ENCODE measurements at places on chromosomes 6 and 20. TPM values are rescaled to one million over a fixed set of nuclear protein-coding genes. Genes with fewer than 3 reads are reported as not detected.
A peak's percentile ranks its signal among the peaks of the same experiment; 100 is the strongest.

GRCh38 chr20:50848341-50848808 lies 53.5 kb downstream of the BCAS4 start:
- no peak for DNase-seq

GRCh38 chr6:150620244-150620643 lies 20.6 kb downstream of the PLEKHG1 start:
- DNase-seq, result no peak

GNMT gene
- 0.10 TPM for polyA plus RNA-seq

DNA sequence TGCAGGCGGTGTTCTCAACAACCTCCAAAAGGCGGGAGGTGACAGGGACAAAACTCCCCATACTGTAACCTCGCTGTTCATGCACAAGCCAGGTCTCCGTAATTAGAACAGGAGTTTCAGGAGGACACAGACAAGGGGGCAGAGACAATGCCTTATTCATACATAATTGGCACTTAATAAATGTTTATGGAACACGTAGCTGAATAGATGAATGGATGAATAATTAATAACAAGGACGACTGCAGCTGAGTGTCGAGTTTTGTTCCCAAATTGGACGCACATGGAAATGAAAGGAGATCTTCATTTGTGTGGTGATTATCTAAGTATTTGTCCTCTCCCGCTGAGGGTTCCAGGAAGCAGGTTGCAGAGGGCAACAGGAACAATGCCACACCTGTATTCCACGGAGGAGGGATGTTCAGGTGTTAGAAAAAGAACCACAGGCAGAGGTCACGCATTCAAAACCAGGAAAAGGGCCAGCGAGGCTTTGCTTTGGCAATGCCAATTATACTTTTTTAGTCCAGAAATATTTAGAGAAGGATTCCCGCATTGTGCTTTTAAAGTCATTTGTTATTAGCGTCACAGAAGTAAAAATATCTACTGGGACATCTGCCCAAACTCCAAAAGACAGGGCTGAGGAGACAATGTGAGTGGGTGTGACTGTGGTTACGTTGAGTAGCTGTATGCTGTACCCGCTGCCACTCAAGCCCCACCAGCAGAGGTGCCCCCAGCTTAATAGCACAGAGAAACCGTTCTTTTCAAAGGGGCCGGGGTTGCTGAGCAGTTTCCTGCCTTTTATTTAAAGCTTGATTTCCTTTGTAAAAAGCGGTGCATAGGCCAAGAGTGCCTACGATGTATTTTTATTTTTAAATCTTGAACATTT lies 123.3 kb downstream of the PXDC1 start:
- no peak for DNase-seq

DNA sequence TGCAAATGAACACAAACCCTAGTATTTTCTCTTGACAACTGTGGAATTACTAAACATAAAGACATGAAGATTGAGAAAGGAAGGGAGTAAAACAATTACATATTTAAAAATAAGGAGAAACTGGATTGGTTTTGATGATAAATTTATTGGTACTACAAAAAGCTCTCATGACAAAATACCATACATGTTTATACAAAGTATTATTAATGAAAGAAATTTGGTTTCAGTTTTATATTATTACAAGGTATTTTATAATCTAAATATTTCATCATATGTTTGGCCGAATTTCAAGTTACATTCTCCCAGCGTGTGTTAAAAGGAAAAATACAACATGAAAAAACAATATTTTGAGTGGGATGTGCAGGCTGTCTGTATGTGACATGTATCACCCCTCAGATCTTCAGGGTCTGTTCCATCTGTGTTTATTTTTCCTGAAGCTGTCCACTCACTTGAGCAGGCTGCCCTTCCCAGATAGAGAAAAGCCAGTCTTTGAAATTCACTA lies 568.4 kb downstream of the NKAIN2 start:
- DNase-seq, result no peak

DNA sequence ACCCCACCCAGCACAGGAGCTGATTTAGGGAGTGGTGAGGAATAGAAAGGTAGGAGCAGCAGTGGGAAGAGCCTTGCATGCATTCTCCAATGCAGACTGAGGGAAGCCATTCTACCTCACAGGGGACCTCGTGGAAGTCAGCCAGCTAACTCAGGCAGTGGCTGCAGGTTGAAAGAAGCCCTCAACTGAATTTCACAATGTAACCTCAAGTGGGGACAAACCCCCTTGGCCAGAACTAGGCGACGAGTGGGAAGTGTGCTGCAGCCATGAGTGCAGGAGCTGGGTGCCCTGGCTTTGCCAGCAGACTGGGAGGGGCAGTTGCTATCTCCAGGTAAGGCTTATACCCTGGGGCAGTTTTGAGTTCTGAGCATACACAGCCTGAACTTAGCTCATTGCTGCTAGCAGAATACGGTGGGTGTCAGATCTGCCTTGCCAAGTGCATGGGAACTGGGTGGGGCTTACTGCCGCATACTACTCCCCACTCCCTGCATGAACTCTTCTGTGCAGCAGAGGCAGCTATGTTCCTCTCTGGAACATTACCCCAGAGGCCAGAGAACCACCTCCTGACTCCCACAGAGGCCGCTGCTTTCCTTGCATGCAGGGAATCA lies 126.5 kb downstream of the CDK19 start:
- no peak for DNase-seq

DNA sequence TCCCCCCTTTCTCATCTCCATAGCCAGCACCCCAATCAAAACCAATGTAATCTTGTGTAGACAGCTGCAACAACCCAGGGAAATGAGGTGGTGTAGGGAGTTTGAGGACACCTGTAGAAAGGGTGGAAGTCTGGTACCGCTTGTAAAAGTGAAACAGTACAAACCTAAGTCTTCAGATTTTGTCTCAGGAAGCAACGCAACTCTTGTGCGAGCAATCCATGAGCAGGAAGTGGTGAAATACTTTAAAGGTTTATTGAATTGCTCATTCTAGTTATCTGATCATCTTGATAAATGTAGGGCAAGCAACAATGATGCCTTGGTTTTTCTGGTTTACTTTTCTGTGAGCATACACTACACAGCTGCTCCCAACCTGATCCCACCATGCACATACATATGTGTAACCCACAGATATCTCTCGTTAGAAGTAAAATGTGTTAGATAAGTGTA lies 71.1 kb upstream of the THEMIS start:
- peak; percentile 67 for DNase-seq

GRCh38 chr20:9515741-9516233 lies 1.4 kb downstream of the LAMP5 start:
- no peak for DNase-seq

DNA sequence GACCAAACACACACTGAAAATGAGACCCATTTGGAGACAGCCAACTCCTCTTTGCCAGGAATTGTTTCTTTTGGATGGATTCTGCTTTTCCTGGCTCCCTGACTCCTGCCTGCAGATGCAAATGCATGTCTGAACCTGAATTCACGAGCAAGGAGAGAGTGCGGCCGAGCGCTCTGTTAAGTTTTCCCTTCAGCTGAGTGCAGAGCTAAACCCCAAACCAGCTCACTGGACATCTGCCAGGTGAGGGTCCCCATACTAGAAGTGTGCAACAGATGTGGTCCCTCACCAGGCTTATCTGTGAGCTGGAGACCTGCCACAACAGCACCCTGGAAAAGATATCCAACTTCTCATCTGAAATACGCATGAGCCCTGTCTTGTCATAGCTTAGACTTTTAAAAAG lies 59.0 kb downstream of the CD164 start:
- no peak for DNase-seq

DNA sequence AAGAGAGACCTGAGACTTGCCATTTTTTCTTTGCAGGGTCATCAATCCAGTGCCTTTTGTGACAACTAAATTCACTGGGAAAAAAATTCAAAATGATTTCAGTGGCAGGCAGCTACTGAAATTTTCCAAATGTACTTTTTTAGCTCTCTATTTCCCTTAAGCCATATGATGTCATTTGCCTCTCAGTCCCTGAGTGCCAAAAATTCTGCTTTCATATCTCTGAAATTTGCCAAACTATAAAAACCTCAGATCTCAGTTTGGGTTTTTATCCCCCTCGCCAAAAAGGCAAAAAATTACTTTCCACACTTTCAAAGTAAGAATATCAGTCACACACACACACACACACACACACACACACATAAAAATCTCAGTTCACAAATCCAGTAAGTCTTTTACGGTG lies 651.3 kb upstream of the ARID1B start:
- DNase-seq, result no peak

- no peak for DNase-seq
Measured at GRCh38 chr6:112366695-112367553, 19.8 kb downstream of the RFPL4B start.

DNA sequence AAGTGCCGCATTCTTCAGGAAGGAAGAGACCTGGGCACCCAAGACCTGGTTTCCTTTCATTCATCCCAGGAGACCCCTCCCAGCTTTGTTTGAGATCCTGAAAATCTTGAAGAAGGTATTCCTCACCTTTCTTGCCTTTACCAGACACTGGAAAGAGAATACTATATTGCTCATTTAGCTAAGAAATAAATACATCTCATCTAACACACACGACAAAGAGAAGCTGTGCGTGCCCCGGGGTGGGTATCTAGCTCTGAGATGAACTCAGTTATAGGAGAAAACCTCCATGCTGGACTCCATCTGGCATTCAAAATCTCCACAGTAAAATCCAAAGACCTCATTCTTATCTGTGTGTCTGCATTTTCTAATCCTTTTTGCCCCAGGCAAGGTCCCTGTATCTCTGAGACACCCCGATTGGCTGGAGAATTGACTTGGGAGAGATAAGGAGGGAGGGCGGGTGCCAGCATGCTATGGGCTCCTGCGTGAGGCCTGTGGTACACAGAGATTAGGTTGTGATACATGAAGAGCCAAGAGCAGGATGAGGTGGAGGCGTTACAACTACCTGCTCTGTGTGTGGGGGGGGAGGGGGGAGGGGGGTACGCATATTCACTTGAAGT lies 4.8 kb downstream of the MUC21 start:
- DNase-seq, result no peak

DNA sequence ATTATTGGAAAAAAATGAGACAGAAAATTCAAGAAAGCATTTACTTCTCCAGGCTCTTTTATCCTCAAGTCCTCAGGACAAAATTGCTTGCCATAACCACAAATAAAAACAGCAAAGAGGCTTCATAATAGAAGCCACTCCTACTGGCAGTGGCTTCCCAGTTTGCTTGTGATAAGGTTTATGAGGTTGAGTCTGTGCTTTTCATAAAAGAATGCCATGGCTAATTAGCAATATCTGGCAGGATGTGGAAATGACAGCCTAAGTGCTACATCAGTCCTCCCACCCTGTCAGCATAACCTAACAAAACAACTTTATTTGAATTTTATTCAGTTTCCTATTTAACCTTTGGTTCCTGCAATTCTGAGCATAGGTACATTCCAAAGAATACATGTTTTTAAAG lies 80.9 kb upstream of the HTR1E start:
- DNase-seq, result no peak

All from BJ (cell line).